ENCODE measurements at places on chromosomes 6 and 20. TPM values are rescaled to one million over a fixed set of nuclear protein-coding genes. Genes with fewer than 3 reads are reported as not detected.

- no peak for DNase-seq
Observed at GRCh38 chr6:166848979-166849748, 107.2 kb downstream of the RNASET2 start.

- no peak for DNase-seq
Observed at GRCh38 chr6:126302191-126302590, 37.7 kb upstream of the CENPW start.

DNA sequence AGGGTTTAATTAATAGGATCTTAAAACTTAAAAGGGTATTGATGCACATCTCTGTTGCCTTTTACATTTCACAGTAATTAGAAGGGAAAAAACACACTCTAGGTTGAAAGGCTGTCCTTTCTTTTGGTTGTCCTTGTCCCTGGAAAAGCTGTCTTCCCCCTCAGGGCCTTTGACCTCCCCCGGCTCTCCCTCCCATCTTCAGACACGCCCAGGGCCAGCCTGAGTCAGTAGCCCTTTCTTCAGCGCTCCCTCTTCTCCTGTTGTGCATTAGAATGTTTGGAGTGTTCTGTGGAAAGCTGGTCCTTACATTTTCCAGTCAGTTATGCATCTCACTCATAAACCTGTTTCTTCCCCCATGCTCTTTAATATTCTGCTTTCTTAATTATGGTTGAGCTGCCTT, 157.0 kb downstream of the MTHFD1L start:
- no peak for DNase-seq

GRCh38 chr6:43915986-43916923, 146.2 kb downstream of the VEGFA start:
- no peak for DNase-seq

DNA sequence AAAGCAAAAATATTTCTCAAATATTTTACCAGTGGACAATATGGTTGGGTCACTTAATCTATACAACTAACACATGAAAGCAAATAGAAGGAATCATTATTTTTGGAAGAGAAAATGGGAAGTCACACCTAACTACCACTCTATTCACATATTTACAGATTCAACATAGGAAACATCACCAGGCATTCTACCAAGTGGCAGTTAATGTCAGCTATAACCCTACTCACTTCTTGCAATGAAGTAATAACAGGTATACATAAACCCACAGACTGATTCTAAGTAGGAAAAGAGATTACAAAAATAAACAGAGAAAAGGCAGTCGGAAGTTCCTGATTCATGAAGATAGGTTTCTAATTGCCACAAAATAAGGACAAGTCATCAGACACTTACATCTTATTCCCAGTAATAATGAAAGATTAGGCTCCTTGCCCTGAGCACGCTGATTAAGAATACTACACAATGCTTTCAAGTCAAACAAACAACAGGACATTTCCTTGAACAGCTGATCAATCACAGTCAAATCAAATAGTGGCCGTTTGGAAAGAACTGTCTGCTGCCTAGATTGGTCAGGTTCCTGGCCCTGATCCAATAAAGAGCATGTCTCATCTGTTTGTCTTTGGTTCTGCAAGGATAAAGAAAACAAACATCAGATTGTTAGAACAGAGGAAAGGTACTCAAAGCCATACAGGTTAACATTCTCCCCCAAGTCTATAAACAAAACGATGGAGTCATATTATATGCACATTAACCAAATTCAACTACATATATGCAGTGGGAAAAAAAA, 79.2 kb upstream of the PLN start:
- DNase-seq, result peak; percentile 6

Gene GPR63
- total RNA-seq, result 9.2 TPM

All from cerebellum (tissue), 4 donors.